ENCODE measurements at places on chromosomes 11 and 22.
A peak's percentile ranks its signal among the peaks of the same experiment; 100 is the strongest.

GRCh38 chr22:27238935-27239510, 562.5 kb downstream of the MN1 start:
- peak; percentile 55 for DNase-seq

DNA sequence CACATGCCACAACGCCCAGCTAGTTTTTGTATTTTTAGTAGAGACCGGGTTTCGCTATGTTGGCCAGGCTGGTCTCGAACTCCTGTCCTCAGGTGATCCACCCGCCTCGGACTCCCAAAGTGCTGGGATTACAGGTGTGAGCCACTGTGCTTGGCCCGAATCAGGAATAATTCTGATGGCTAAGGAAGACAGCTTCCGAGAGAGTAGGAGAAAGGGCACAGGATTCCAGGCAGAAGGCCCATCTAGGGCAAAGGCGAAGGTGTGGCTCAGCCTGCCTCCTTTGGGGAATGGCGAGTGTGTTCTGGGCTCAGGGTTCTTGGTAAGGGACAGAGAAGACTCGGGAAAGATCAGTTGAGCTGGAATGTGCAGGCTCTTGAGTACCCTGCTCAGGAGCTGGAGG, 1.6 kb upstream of the SYCE3 start:
- DNase-seq, result no peak

- no peak for DNase-seq
Measured at GRCh38 chr11:114063149-114063828, 3.8 kb downstream of the ZBTB16 start.

- DNase-seq, result no peak
Measured at GRCh38 chr22:34116126-34116525, 195.8 kb upstream of the LARGE1 start.

GRCh38 chr11:21179770-21180169, 510.4 kb downstream of the NELL1 start:
- no peak for DNase-seq

- DNase-seq, result no peak
Measured at GRCh38 chr11:72008728-72009127, 10.0 kb downstream of the IL18BP start.

DNA sequence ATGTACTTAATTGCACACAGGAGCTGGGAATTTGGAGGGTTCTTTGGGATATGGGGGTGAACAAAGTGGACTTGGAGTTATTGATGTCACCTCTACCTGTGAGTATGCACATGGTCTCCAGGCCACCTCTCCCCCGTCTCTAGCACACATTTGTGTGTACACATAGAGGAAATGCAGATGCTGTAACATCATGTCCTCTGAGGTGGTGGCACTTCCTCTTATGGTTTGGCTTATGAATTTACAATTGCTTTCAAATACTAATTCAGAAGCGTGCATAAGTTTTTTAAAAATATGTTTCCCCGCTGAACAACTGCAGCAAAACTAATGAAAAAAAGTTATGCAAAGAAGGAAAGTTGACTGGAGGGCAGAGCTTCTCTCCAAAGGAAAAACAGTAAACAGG, 152.0 kb upstream of the TENM4 start:
- DNase-seq, result no peak

GRCh38 chr22:39084666-39085065, 7.6 kb downstream of the APOBEC3G start:
- DNase-seq, result no peak

GRCh38 chr11:60899046-60899936, 7.1 kb downstream of the PRPF19 start:
- peak; percentile 88 for DNase-seq

DNA sequence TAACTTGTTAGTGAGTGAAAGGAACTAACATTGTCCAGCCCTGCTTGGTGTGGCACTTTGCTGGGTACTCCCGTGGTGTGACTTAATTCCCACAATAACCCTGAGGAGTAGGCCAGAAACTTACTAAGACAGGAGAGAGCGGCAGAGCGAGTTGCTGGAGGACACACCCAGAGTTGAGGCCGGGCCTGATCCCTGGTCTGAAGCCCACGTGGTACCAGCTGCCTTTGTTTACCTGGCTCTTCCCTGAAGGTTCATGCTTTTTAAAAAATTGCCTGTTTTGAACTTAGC, 594 bp downstream of the MPST start:
- peak; percentile 13 for DNase-seq

DNA sequence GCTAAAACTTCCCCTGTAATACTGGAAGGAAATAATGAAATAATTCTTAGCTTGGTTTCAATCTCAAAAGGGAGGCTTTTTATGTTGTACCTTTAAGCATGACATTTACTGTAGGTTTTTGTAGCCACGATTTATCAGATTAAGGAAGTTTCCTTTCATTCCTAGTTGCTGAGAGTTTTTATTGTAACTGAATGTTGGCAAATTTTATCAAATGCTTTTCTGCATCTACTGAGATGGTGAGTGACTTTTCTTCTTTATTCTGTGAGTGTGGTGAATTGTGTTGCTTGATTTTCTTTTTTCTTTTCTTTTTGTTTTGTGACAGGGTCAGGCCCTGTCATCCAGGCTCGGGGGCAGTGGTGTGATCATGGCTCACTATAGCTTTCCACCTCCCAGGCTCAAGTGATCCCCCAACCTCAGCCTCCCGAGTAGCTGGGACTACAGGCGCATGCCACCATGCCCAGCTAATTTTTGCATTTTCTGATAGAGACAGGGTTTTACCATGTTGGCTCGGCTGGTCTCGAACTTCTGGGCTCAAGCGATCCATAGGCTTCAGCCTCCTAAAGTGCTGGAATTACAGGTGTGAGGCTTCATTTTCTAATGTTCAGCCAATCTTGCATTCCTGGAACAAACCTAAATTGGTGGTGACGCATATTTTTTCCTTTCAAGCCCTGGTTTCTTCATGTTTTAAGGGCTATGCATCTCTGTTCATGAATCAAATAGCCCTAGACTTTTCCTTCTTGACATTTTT, 26.2 kb downstream of the SUSD2 start:
- no peak for DNase-seq

- DNase-seq, result no peak
Measured at GRCh38 chr11:1482581-1483444, 3.8 kb downstream of the MOB2 start.

DNA sequence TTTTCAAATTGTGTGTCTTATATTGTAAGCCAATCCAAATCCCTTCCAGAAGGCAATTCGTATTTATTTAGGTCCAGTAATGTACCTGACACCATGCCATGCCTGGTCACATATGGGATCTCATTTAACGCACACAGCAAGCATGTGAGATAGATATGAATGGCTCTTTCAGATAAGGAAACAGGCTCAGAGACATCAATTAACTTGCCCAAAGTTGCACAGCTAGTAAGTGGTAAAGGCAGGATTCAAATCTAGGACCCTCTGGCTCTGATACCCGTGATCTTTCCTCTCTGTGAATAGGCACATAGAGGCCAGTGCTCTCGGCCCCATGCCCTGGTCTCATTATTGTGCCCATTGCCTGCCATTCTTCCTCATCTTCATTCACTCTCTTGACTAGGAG, 34.3 kb downstream of the KCNJ4 start:
- no peak for DNase-seq
